Activated CD4-positive, alpha-beta T cell treated with anti-CD3 and anti-CD28 coated beads, Interleukin-2, amount 50 U/mL, for 24 hours (primary cell): ENCODE measurements at places on chromosomes 4 and X.

DNA sequence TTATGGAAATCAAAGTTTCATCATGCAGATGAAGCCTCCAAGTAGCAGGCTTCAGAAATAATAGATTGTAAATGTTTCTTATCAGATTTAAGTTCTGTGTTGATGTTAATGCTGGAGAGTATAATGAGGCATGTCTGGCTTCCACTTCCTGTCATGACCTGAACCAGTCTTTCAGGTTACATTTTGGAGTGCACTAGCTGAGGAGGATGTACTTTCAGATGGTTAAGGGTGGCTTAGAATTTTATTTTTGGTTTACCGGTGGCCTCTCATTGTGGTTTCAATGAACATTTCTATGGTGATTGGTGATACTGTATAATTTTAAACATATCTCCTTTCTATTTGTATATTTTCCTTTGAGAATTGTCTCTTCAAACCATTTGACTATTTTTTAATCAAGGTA lies 890.4 kb downstream of the SH3BGRL start:
- no peak for DNase-seq

DNA sequence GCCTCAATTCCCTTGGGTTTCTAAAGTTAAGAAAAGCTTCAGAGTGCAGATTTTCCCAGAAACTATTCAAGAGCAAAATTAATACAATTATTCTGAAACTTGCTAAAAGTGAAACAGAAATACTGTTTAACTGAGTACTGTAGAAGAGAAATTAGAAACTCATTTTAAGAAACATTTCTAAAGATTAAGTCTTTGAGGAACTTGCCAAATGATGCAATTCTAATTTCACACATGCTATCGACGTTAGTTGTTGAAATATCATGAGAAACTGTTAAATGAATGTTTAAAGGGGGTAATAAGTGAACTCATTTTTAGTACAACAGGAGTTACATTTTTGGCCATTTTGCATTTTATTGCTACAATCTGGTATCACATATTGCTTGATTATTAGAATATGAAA lies 125.3 kb upstream of the MAOA start:
- DNase-seq, result no peak

- no peak for DNase-seq
Observed at GRCh38 chrX:147958291-147958690, 22.8 kb upstream of the FMR1NB start.

DNA sequence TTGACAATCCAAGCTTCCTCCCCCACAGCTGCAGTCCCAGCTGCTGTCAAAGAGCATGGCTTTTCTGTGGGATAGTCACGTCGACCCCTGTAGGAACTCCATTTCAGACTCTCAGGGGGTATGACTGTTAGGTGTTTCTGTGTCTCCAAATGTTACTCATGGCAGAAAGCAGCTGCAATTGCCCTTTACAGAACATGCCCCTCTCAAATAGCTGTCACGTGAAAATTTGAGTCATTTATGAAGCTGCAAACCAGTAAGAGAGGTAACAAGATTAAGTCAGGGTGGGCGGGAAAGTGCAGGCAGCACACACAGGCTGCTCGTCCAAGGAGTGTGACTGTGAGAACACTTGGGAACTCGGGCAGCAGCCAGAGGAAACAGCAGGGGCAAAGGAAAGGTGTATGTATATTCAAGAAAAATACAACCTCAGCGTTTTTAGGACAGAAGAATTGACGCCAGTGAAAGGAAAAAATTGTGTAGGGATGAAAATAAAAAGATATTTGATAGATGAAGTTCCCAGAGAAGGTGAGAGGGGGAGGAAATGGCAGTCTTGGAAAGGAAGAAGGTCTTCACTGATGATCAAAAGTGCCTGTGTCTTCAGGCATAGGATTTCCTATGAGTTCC lies 66.5 kb upstream of the TMEM184C start:
- no peak for DNase-seq

- DNase-seq, result no peak
Observed at GRCh38 chr4:89898304-89898716, 3.7 kb downstream of the MMRN1 start.

GRCh38 chr4:186021461-186022167 lies 47.3 kb upstream of the TLR3 start:
- DNase-seq, result no peak

GRCh38 chrX:71504346-71504745 lies 28.6 kb upstream of the OGT start:
- DNase-seq, result no peak

DNA sequence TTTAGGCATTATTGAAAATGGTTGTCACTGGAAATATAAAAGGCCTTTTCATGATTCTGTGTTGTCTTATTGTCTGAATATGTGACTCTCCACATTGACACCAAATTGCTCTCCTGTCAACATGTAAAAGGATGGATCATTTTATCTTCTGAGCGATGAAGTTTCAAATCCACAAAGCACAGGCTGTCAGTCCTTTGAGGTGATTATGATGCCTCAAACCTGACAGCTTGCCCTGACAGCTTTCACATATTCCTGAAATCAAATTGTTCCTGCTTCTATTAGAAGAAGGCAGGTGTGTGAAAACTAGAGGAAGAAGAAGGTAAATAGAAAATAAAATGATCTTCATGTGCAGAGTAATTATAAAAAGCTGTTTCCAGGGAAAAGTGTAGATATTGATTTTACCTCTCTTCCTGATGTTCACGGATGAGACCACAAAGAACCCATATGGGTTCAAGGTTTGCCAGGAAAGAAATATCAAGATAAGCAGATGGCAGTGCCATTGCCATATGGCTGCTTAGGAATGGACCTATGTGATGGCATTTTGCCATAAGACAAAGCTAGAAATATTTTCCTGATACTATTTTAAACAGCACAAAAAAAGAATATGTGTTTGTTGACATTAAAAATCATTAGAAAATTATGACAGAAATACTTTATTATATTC lies 1006.3 kb upstream of the AGA start:
- DNase-seq, result no peak

GRCh38 chr4:34148322-34148908 lies 2095.9 kb downstream of the ARAP2 start:
- no peak for DNase-seq

DNA sequence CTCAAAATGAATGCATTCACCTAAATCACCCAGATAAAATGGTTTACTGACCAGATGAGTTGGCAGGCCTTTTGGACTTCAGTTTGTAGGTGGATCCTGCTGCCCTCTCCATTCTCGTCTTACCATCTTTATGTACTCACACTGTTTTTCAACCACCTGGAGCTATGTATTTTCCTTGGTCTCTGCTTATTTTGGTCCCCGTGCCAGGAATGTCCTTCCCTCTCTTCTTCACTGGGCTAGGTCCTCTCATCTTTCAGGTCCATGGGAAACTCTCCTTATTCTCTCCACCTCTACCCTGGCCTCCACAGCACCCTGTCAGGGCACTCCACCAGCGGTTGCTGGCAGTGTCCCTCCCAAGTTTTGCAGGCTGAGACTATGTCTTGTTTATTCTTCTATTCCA lies 2.6 kb downstream of the GPRIN3 start:
- DNase-seq, result no peak

DNA sequence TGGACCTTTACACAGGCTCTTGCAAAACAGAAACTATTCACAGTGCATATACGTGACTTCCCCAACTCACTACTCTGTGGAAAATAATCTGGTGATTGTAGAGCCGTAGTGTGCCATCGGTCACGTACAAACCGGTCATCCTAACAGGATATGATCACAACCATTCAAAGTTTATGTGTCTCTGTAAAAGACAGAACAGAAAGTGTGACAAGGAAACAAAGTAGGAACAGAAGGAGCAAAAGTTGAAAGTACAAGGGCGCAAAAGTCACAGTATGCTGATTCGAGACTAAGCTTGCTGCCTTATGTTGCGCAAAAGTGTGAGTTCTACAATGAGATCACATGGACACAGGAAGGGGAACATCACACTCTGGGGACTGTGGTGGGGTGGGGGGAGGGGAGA lies 18.6 kb downstream of the MEPE start:
- DNase-seq, result no peak

GRCh38 chr4:44235897-44236296 lies 212.7 kb downstream of the KCTD8 start:
- no peak for DNase-seq

- DNase-seq, result no peak
Observed at GRCh38 chrX:18422325-18422724, 3.1 kb upstream of the CDKL5 start.

- DNase-seq, result no peak
Observed at GRCh38 chr4:41427306-41427882, 110.6 kb upstream of the LIMCH1 start.

GRCh38 chrX:119541188-119541587 lies 24.0 kb downstream of the STEEP1 start:
- no peak for DNase-seq

GRCh38 chr4:952881-953573 lies 20.3 kb downstream of the DGKQ start:
- DNase-seq, result no peak

- DNase-seq, result no peak
Observed at GRCh38 chr4:109982521-109982920, 69.8 kb downstream of the EGF start.

GRCh38 chr4:76800902-76801301 lies 97.0 kb downstream of the SOWAHB start:
- DNase-seq, result no peak

DNA sequence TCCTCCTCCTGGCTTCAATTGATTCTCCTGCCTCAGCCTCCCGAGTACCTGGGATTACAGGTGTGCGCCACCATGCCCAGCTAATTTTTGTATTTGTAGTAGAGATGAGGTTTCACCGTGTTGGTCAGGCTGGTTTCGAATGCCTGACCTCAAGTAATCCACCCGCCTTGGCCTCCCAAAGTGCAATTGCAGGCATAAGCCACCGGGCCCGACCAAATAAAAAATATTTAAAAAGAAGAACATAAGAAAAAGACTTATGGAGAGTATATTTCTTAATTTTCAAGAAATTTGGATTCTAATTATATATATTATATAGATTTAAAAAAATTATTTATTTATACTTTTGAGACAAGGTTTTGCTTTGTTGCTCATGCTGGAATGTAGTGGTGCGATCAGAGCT lies 29.8 kb downstream of the N4BP2 start:
- DNase-seq, result no peak

DNA sequence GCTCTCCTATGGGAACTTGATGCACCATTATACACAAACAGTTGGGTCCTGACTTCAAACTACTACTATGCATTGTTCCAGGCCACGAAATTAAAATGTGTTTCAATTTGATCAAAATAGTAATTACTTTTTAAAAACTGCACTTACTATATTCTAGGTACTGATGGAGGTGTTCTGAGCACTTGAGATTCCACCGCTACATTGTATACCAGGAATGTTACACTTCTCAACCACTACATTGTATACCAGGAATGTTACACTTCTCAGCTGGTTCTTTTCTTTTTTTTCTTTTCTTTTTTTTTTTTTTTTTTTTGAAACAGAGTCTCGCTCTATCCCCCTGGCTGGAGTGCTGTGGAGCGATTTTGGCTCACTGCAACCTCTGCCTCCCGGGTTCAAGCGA lies 77.9 kb downstream of the ELOVL6 start:
- no peak for DNase-seq

DNA sequence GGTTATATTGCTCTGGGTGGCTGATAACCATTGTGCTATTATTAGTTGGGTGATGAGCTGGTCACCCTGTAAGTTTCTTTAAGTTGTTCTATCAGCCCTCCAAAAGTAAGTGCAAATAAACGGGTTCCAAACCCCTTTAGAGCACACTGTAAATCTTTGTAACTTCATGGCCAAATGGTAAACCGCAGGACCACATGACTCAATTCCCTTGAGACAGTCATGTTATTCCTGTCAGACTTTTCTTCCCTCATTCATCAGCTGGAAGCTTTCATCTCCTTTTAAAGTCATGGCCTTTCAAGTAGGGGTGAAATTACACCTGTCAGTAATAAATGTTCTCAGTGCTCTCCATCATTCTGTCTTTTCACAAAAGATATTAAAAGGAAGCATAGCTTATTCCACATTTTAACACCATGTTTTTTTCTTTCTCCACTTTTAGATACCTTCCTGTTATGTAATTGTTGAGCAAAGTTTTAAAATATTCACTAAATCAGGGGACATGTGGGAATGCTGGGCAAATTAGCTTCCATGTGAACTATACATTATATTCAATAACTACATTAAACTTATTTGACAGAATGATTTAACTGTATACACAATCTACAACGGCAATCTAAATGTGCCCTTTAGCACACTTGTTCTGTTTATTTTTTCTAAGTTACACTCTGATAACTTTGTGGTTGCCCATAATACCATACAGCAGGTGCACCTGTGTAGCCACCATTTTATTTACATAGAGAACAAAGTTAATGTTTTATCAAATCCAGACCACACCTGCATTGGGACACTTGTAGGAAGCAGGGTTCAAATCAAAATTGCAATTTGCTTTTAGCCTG lies 275.5 kb downstream of the CFAP299 start:
- DNase-seq, result no peak

DNA sequence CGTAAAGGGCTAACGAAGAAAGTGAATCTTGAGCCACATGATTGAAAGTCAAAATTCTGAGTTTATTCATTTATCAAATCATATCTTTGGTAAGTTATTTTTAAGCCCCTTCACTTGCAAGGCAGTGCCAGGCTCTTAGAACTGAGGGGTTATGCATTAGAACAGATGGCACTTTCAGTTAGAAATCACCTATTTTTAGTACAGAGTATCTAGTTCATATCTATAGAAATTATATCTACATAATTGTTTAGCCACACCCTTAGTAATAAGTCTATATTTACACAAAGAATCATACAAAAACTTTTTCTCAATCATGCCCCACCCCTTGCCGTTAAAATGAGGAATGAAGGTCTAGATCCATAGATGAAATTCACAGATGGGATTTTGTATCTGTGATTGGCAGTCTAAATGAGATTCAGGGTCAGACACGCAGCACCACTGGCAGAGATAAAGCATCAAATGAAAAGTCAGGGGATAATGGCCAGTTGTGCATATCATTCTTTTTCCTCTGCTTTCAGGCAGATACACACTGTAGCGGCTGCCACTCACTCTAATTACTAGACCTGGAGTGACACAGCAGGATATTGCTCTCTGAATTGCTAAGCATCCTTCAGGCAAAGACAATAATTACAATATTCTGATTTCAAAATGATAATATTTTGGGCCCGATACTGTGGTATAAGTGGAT lies 440.5 kb downstream of the MAPK10 start:
- DNase-seq, result no peak
